ENCODE measurements at places on chromosomes 7 and 10.

- DNase-seq = no peak
Measured at GRCh38 chr10:49571388-49571787, 32.5 kb upstream of the ERCC6 start.

DNA sequence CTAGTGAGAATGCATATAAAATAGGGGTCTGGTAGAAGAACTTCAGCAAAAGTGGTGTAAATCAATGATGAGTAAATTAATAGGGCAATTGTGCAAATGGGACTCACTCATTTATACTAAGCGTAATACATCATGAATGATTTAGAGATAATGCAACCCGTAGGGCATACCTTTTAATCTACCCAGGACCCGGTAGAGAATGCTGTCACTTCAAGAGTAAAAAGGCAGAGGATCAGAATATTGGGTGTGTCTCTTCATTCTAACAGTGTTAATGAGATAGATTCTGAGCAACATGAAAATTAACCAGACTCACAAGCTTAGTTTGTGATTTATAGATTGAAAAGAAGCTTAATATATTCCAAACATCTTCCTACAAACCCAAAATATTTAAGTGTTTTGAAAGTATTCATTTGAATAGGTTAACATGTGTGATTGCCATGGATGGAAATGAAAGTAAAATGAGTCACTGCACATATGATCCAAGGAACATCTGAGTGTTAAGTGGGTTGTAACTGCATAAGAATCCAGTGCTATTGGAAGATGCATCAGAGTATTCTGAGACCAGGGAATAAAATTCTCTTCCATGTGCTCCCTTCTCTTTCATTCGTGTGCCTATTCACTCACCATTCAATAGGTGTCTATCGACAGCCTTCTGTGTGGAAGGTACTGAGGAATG is 690.6 kb downstream of the AUTS2 start:
- no peak for DNase-seq

- DNase-seq = no peak
Measured at GRCh38 chr10:91238191-91238590, 17.7 kb downstream of the PCGF5 start.

DNA sequence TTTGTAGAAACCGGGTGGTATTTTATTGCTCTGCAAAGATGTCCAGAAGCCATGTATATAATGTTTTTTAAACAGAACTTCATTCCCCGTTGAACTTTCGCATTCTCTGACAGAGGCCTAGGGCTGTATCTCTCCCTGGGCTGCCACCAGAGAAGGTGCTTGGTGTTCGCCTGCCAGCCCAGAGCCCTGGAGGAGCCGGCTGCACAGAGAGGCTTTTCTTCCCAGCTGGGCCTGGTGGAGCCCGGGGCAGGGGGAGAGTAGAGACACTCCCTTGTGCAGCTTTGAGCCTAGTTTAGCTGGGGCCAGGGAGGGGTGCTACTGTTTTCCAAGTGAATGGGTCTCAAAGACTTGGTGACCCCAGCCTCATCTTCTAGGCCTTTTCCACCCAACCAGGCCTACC is 13.6 kb upstream of the TRIM8 start:
- no peak for DNase-seq

GRCh38 chr10:98269435-98269912 is 1.5 kb upstream of the LOXL4 start:
- DNase-seq = no peak

DNA sequence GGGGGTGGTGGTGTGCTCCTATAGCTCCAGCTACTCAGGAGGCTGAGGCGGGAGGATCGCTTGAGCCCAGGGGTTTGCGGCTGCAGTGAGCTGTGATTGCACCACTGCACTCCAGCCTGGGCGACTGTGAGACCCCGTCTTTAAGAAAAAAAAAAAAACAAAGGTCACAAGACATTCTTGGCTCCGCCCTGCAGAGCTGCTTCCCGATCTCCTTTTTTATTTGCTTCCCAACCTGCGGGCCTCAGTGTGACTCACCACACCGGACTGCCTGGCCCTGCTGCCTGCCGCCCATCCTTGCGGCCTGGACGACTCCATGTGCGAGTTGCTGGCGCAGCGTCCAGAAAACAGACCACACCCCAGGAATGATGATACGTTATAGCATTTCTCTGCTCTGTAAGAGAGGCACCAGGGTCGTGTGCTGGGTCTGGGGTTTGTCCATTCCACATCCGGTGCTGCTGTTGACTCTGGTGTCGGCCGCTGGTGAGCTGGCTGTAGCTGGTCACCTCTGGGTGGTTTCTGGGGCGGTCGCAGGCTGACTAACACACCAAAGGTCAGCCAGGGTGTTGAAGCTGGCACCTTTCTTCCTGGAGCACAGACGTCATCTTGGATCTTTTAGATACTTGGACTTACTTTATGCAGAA is 123.6 kb downstream of the TCF7L2 start:
- no peak for DNase-seq

DNA sequence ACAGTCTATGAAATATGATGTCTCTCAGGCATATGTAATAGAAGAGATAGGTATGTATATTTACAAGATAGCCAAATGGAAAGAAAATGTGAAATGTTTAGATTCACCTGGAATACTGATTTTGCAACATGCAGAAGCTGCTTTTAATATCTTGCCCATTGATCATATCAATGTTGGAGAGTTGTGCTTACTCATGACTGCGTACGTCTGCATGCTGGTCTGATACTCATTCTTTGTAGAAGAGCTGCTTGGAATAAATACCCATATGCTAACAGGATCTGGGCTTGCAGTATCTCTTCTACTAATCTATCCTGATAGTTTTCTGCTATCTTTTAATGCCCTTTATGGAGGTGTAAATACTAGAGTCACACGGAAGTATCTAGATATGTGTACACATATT is 120.6 kb upstream of the FOXP2 start:
- DNase-seq = no peak

GRCh38 chr10:114703377-114704107 is 45.5 kb upstream of the ABLIM1 start:
- DNase-seq = peak; percentile 22

DNA sequence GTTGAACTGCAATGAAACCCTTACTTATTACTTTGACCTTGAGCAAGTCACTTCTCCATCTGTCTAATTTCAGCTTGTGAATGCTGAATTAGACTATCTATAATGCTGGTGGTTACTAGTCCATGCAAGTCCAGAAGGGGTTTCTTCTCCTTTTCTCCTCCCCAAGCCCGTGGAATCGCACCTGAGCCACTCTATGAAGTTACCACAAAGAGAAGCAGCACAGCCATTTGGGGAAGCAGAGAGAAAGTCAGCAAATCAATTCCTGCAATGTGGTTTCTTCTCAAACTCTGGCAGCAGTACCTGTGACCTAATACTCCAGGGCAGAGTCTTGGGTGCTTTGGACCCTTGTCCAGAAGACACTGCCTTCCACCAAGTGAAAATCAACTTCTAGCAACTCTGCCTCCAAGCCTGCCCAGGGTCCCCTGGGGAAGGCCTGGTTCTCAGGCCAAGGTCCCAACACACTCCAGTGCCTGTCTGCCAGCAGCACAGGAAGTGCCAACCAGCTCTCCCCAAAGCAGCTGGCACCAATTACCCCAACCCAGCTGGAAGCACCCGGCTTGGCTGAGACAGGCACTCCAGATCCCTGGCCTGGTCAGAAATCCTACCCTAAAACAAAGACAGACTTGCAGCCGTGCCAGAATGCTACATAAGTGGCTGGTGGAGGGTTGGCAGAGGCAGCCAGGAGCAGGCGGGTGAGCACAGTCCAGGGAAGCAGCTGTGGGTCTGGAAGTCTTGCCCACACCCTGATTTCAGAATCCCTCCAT is 200.3 kb downstream of the LSM5 start:
- no peak for DNase-seq

GRCh38 chr7:32075612-32076011 is 5.4 kb upstream of the PDE1C start:
- no peak for DNase-seq

GRCh38 chr10:125064681-125065492 is 95.5 kb downstream of the CTBP2 start:
- DNase-seq = no peak

GRCh38 chr7:96085953-96086352 is 235.9 kb downstream of the SLC25A13 start:
- no peak for DNase-seq

GRCh38 chr10:127813290-127813689 is 76.3 kb downstream of the FOXI2 start:
- DNase-seq = no peak

GRCh38 chr7:111324776-111325175 is 233.8 kb downstream of the LRRN3 start:
- no peak for DNase-seq

DNA sequence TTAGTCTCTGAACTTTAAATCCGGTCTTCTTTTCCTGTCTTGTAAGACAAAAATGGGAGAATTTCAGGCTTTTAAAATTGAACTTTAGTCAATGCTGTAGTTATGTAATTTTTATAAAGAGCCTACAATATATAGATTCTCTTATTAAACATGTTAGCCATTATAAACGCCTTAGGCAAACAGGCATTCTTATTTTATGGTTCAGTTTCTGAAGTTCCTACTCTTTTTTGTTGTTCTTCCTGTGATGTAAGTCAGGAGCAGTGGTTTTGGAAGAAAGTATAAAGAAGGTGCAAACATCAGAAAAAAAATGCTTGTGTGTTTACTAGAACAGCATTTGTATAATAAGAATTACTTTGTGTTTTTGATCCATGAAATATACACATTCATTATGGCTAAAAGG is 41.6 kb downstream of the BICC1 start:
- no peak for DNase-seq

GRCh38 chr7:152574892-152575548 is 100.9 kb downstream of the XRCC2 start:
- DNase-seq = peak; percentile 16

- DNase-seq = peak; percentile 51
Measured at GRCh38 chr7:158495786-158496185, 91.8 kb downstream of the PTPRN2 start.

DNA sequence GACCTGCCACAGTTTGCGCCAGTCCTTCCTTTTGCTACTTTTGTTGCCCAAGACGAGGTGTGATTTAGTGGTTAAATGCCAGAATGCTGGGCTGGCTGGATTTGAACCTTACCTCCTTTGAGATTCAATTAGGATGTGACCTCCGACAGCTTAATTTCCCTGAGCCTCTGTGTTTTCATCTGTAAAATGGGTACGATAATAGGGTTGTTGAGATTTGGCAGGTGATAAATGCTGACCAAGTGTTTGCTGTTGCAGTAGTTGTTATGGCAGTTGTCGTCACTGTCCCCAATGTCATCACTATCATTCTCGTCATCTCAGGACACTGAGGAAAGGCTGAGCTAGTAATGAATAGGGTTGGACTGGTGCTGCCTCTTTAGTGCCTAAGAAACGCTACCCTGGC is 61.1 kb downstream of the GRK5 start:
- DNase-seq = no peak

DNA sequence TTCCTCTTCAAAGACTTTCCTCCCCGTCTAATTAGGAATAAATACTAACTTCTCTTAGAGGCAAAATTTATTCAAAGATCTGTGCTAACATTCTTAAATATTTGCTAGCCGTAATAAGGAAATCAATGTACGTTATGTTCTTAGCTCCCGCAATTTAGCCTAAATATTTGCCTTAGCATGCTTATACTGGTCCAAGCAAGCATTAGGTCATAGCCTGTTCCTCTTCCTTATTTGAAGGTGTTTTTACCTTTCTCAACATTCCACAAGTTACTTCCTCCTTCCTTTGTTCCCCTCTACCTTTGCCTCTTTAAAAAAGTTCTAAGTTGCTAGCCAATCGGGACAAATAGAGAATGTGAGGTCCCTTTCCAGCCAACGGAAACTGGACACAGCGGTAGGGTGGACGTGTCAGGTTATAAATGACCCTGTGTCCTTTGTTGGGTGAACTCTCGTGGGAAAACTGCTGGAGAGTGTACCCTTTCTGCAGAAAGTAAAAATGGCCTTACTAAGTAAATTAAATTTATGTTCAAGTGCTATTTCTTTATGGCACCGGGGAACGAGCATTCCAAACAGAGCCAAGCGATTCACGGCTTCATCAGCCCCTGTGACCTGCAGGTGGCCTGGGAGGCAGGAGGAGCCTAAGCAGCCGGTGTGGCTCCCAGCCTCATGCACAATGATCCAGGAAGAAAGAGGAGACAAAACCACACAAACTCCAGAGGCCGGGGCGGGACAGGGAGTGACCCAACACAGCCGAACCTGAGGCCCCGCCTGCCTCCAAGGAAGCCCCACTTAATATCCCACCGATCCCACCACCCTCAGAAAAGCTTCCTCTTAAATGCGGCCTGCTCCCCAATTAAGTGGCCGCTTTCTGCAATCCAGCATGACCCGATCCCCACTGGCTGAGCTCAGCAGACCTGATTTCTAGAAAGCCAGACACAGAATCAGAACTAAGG is 67.0 kb downstream of the ZRANB1 start:
- DNase-seq = no peak

DNA sequence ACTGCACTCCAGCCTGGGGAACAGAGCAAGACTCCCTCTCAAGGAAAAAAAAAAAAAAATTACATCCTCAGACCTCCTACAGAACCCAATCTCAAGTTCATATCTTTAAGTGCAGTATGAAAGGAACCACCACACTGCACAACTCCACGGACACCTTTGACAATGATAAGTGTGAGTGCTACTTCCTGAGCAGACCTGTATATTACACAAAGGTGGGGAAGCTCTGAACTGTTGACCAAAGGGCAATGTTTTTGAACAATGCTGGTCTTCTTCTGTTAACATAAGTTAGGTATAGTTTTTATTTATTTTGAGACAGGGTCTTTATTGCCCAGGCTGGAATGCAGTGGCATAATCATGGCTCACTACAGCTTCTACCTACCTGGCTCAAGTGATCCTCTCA is 54.1 kb upstream of the RNF148 start:
- DNase-seq = no peak

- peak; percentile 66 for DNase-seq
Measured at GRCh38 chr10:49594594-49594993, 15.5 kb upstream of the SLC18A3 start.

DNA sequence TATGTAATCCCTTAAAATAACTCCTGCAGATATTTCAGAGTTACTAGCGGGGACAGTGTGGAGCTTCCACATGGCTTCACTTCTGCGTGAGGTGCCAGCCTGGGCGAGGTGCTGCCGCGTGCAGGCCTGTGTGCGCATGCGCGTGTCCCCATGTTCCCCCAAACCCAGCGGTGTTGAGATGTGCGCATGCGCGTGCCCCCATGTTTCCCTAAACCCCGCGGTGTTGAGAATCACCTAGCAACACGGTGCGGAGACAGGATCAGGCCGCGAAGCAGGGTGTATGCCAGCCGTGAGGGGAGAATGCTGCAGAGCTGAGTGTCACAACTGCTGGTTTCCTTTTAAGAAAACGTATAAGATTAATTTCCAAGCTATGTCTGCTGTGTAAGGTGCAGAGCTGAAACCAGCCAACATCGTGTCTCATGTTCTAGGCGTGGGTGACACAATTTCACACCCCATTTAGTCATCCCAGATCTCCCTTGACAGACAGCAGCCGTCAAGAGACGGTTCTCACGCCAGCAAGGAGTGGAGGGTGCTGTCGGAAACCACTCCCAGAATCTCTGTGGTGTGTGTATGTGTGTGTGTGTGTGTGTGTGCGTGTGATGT is 71.9 kb upstream of the ADARB2 start:
- DNase-seq = no peak

GRCh38 chr10:17605936-17606335 is 11.2 kb downstream of the HACD1 start:
- DNase-seq = no peak

GRCh38 chr7:17651863-17652385 is 288.4 kb downstream of the SNX13 start:
- DNase-seq = no peak

All from nephron progenitor cell (in vitro differentiated cells).